Kasumi-1 (cell line): ENCODE measurements at places on chromosomes 4 and X.

DNA sequence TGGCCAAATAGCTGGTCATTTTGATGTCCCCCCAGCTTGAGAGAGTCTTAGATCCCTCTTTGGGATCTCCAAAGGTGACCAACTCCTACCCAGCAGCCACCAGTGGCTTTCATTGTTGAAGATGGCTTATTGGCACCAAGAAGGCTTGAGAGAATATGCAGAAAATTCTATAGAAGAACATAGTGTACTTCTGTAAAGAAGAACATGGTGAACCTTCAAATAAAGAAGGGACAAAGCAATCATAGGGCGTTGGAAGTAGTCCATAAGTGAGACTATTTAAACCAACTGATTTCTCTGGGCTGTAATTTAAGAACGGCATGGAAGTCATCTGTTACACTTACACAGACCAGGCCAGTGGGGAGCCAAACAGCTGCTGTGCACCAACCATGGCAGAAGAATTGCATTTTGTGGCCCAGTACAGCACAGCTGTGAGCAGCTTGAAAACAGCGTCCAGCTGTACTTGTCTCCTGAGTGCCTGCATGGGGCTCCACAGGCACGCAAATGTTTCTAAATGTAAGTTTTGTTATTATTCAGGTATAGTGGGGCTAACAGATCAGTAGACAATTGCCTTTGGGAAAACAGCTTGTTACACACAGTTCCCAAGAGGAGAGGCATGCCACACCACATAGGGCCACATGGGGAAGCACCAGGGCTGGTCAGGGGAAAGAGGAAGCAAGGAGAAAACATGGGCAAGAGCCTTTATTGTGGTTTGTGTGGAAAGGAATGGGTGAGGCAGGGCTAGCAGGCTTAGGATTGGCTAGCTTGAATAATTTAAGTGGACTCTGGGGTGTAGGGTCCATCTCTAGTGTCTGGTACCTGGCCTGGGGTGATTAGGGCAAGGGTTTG lies 125.0 kb downstream of the ARHGAP6 start:
- DNase-seq: peak; percentile 8

DNA sequence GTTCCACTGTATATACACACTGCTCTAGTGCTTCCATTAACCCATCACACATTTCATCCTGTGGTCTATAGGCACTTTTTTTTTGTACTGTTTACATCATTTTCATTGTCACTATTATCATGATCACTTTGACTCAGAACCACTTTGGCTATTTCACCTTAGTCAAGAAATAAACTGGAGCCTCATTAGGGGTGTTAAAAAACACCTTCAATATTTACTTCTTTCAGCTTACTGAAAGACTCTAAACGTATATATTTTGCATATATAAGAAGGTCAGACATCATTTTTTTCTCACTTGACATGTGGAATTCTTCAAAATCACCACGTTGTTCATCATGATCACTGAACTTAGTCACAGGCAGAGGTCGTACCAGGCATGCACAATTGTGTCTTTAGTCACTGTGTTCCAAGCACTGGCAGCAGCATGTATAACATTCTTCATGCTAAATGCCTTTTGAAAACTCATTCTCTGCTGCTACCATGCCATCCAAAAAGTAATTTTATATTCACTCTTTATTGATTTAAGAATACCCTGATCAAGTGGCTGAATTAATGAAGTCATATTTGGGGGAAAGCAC lies 229.2 kb upstream of the ARSJ start:
- no peak for DNase-seq

- peak; percentile 50 for DNase-seq
Measured at GRCh38 chrX:118614150-118614549, 113.3 kb upstream of the IL13RA1 start.

DNA sequence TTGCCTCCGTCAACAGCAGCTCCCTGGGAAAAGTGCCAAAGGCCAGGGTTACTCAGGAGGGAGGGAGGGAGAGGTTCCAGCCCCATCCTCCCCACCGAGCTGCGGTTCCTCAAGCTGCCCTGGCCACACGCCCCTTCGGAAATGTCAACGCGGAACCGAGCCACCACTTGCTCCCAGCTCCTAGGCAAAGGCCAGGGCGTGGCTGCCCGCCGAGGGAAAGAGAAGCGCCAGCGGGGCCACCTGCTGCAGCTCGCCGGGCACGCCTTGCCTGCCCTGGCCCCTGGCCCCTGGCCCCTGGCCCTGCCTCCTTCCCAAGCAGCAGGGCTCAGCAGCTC lies 15.3 kb downstream of the SLC6A8 start:
- no peak for DNase-seq

GRCh38 chr4:83252782-83253405 lies 31.7 kb downstream of the COQ2 start:
- peak; percentile 90 for DNase-seq

GRCh38 chr4:26648260-26648659 lies 64.4 kb downstream of the TBC1D19 start:
- DNase-seq: no peak

- no peak for DNase-seq
Measured at GRCh38 chr4:75598390-75598789, 31.9 kb downstream of the CDKL2 start.
